ENCODE measurements at places on chromosomes 4 and X. TPM values are rescaled to one million over a fixed set of nuclear protein-coding genes. Genes with fewer than 3 reads are reported as not detected.

DNA sequence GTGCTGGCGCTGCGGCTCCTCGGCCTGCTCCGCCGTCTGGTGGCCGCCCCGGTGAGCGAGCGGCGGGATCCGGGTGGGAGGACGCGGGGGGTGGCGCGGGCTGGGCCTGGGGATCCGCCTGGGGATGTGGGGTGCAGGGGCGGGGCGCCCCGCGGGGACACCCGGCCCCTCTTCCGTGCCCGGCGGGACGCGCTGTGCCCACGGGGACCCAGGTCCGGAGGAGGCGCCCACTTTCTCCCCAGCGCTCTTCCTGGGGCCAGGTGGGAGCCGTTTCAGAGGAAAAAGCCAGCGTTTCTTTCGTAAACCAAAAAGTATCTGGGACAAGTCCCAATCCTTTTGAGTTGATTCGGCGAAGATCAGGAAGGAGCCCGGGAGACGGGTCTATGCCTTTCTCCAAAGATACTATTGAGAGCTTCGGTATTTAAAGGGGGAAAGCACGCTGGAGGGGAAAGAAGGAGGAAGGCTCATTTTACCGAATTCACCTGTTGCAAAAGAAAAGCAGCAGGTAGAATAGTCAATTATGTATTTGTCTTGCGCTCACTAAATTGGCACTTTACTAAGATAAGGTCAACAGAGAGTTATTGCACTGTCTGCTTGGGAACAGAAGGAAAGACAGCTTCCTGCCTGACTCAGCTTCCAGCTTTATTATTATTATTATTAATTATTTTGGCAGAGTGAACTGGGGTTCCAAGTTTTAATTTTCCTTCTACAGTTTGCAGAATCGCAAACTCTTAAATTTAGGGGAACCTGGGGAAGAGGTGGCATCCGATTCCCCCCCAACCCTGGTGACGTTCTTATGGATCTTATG lies 81.5 kb upstream of the CD99 start:
- DNase-seq, result no peak

Gene HGFAC
- 0.28 TPM for total RNA-seq

- no peak for DNase-seq
Measured at GRCh38 chrX:155216940-155217440, 730 bp downstream of the VBP1 start.

Gene GPAT3
- 0.07 TPM for total RNA-seq

DNA sequence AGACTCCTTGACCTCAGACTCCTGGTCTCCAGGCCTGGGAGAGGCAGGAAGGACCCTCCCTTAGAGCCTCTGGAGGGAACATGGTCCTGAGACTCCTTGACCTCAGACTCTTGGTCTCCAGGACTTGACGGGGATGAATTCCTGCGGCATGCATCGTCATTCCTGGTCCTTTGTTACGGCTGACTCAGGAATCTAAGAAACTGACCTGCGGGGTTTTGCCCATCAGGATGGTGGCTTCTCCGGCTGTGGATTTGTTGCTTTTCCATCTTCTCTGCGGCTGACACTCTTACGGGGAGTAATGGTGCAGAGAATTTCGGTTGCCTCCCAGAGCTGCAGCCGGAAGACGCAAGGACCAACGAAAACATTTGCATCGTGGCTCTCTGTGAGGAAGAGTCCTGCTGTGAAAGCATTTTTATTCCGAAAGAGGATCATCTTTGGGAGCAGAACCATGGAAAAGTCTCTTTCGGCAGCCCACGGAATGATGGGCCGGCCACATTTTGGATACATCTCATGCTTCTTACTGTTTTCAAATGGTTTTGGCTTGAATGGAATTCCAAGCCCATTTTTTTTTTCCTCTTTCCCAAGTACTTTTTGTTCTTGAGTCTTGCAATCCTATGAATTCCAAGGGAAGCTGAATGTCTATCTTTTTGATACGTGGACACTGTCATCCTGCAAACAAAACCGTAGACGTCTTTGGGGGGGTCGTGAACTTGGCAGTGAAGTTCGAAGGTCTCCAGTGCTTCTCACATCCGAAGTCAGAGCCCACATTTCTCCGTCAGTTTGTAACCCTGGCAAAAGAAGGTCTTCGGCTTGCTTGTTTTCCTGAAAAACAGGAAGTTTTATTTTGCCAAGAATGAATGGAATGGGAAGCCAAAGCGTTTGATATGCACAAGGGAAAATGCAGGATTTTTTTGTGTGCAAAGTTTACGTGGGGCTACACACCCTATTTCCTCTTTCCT lies 36.5 kb downstream of the SHOX start:
- no peak for DNase-seq

Gene ARHGAP24
- total RNA-seq, result 22.0 TPM

Gene GLUD2
- 0.42 TPM for total RNA-seq

DNA sequence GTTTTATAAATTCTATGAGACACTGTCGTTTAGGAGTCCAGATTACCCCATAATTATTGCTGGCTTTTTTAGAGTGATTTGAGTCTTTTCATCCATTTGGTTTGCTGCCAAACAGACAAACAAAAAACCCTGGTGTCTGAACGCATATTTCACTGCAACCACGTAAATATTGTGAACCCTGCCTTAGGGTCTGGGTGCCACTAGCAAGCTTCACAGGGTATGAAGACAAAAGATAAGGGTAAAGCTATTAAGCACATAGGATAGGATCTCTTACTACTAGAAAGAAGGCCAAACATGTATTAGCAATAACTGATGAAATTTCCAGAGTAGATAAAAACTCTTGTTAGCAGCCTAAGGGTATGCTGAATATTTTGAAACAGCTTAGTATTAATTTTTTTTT lies 143.3 kb downstream of the BANK1 start:
- no peak for DNase-seq

DNA sequence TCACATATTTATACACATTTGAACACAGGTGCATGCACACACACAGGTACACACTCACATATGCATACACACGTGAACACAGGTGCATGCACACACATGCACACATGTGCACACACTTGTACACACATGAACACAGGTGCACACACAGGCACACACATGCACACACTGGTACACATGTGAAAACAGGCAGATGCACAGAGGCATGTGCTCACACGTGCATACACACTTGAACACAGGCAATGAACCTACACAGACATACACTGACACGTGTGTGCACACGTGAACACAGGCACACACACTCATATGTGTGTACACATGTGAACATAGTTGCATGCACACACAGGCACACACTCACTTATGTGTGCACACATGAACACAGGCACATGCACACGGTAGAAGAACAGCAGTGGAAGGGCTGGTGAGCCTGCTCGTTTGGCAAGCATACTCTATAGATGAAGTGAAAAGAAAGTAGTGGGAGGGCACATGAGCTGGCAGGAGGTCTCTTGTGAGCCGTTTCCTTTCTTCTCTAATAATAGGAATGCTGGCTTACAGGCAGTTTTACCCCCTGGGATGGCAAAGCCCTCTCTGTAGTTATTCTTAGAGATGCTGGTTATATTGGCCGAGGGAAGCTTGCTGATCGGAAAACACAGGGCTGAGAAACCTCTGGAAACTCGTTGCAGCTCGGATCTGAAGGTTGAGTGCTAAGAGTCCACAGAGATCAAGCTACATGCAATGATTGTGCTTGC lies 279.6 kb upstream of the CLNK start:
- DNase-seq, result no peak

DNA sequence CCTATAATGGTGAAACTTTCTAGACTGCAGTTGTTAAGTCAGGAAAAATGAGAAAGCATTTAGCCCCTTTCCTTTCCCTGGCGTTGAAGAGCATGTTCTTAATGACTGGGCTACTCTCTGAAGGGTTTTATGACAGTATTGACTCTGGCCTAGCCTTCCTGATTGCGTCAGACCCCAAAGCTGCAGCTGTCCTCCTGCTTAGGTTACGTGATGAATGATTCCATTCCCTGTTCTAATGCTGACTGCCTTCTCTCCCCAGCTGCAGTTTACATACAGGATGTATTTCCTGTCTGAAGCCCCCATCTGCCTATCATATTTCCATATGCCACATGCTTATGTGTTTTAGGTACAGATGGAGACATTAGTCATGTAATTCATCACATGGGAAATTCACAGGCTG lies 105.8 kb upstream of the EGFL6 start:
- DNase-seq, result no peak

DNA sequence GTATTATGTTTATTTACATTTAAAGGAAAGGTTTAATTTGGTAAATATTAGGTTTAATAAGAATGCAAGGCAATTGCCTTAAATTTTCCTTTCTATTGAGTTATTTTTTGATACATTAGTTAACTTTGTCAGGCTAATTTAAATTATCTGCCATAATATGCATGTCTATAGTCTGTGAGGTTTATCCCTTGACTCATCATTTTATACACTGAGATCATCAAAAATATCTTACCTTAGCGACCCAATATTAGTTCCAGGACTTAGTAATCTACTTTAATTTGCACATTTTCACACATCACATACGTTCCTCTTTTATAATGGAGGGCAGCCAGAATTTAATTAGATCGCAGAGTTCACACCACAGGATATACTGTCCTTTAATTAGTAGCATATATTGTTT lies 999.5 kb upstream of the GRID2 start:
- DNase-seq, result no peak

Gene UPF3B
- total RNA-seq, result 6.3 TPM

Gene FGFBP2
- total RNA-seq, result not detected

GRCh38 chrX:70353514-70353913 lies 63.6 kb downstream of the KIF4A start:
- DNase-seq, result no peak

DNA sequence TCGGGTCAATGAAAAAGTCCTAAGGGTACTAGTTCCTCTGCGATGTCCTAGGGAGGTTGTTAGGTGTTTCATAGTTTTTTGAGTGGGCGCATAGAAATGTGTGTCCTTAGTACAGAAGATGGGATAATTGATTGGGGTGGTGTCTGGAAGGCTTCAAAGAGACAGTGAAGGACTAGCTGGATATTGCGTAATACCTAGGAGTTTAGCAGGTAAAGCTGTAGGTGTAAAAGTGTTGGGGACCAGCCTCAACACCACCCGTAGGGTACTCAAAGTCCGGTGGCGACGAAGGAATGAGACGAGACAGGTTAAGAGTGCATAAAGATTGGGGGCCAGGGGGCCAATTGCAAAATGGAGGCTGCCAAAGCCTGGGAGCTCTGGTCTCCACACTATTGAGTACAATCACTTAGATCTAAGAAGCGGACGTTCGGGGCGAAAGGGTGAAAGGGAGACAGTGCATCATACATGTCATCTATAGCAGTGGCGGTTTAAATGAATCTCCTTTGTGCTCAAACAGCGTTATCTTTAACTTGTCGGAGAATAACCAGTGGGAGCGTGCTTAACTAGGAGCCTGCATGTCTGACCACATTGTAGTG lies 1.0 kb downstream of the TRMT44 start:
- no peak for DNase-seq

- DNase-seq, result no peak
Measured at GRCh38 chr4:138953961-138954371, 61.6 kb upstream of the NOCT start.

GRCh38 chr4:117293784-117294183 lies 208.4 kb upstream of the TRAM1L1 start:
- DNase-seq, result no peak

Gene GAGE12H
- total RNA-seq, result not detected

DNA sequence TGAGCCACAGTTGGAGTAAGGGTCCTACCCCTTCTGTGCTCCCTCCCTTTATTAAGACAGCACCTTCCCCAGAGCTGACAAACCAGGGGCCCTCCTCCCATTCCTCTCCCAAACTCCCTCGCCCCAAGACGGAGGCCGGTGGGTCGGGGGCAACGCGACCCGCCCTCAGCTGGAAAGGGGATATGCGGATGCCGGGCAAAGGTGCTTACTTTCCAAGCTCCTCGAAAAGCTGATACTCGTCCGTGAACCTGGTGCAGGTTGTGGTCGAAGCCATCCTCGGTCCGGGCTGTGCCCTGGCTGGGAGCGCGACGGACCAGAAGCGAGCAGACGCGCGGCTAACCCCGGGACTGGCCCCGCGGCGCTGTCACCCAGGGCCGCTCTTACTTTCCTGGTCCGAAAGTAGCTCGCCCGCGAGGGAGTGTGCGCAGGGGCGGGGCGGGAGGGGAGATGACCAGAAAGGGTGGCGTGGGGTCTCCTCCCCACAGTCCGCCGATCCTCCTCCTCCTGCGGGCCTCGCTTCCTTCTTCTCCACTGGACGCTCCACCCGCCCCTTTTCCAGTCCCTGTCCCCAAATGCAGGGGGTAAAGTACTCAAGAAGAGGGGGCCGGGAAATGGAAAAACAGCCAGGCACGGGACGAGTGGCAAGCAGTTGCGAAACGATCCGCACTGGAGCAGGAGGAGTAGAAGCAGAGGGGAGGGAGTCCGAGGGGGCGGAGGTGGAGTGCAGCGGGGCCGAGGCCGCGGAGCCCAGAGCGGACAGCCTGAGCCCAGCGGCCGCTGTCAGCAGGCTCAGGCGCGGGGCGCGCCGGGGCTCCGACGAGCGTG lies 531 bp downstream of the CAMK2D start:
- peak; percentile 93 for DNase-seq

- no peak for DNase-seq
Measured at GRCh38 chr4:117378942-117379341, 293.6 kb upstream of the TRAM1L1 start.

Gene AMER1
- total RNA-seq, result 5.4 TPM

DNA sequence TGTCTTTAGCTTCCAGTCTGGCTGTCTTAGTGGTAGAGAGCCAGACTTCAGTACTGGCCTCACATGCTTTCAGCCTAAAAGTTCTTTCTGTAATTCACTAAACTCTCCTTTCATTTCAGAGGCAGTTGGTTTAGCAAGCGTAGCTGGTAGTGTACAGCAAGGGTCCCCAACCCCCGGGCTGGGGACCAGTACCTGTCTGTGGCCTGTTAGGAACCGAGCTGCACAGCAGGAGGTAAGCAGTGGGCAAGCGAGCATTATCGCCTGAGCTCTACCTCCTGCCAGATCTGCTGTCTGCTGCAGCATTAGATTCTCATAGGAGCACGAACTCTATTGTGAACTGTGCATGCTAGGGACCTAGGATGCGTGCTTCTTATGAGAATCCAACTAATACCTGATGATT lies 72.0 kb downstream of the QRFPR start:
- no peak for DNase-seq

Gene BTK
- total RNA-seq, result not detected

DNA sequence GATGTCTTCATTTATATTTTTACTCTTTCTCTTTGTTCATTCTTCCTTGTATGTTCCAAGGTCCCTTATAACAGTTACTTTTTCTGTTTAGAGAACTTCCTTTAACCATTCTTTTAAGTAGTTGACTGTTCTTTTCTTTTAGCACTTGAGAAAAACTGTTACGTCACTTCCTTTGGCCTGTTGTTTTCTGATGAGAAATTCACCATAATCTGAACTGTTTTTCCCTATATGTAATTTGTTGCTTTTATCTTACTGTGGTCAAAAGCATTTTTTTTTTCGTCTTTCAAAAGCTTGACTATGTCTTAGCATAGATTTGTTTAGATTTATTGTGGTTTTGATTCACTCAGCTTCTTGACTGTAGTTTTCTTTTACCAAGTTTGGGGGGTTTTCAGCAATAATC lies 1660.3 kb upstream of the PCDH10 start:
- no peak for DNase-seq

Gene SFRP2
- total RNA-seq, result 130 TPM

Gene PCSK1N
- 69.2 TPM for total RNA-seq

GRCh38 chr4:186606591-186606992 lies 51.2 kb upstream of the MTNR1A start:
- no peak for DNase-seq

GRCh38 chrX:135581496-135581895 lies 61.0 kb downstream of the INTS6L start:
- DNase-seq, result no peak

All from chondrocyte (in vitro differentiated cells).